Prostate gland (tissue), 2 donors: ENCODE measurements at places on chromosomes 5 and 9. TPM values are rescaled to one million over a fixed set of nuclear protein-coding genes. Genes with fewer than 3 reads are reported as not detected.

- no peaks in the 10 kb centered on the region for H3K4me1 ChIP-seq
- H3K36me3 ChIP-seq, result no peaks in the 10 kb centered on the region
- H3K27ac ChIP-seq, result no peak overlapping the region
- H3K4me3 ChIP-seq, result no peak overlapping the region
- no peaks in the 10 kb centered on the region for H3K27me3 ChIP-seq
These were observed 3.0 kb downstream of the EQTN start for GRCh38 chr9:27293996-27294395.

DNA sequence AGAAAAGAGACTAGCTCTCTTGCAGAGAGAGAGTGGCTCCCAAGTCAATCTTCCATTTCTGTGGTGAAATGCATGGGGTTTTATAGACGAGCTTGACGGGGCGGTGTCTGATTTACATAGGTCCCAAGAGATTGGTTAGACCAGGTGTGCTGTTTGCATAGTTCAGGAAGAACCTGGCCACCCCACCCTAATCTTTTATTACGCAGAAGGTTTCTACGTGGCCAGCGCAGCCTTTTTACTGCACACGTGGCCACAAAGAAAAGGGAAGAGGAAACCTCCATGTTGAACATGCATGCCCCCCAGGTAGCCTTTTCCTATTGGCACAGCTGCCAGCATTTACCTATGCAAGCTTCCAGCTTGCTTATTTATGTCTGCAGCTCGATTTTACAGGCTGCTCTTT lies 92.1 kb downstream of the CAVIN4 start:
- H3K36me3 ChIP-seq, result no peaks in the 10 kb centered on the region
- no peak overlapping the region for H3K27ac ChIP-seq
- no peaks in the 10 kb centered on the region for H3K4me1 ChIP-seq
- H3K27me3 ChIP-seq, result no peaks in the 10 kb centered on the region
- DNase-seq, result no peak
- no peak overlapping the region for H3K4me3 ChIP-seq

- H3K27me3 ChIP-seq, result no peaks in the 10 kb centered on the region
- no peaks in the 10 kb centered on the region for H3K36me3 ChIP-seq
- no peak for DNase-seq
These were observed 420.1 kb upstream of the MEF2C start for GRCh38 chr5:89303033-89303480.

The OLFM1 gene
- total RNA-seq, result 23.3 TPM

The TMEM215 gene
- total RNA-seq, result not detected

The KCNV2 gene
- total RNA-seq, result 1.4 TPM
